Putamen (tissue), 1 donor: ENCODE measurements at places on chromosomes 4 and X.

- no peak for DNase-seq
These were observed 55.4 kb downstream of the C4orf51 start for GRCh38 chr4:145735347-145735675.

GRCh38 chr4:173626277-173626676 is 96.2 kb upstream of the HAND2 start:
- no peak for DNase-seq

GRCh38 chrX:49053223-49054072 is 5.4 kb upstream of the CCDC120 start:
- no peak for DNase-seq

DNA sequence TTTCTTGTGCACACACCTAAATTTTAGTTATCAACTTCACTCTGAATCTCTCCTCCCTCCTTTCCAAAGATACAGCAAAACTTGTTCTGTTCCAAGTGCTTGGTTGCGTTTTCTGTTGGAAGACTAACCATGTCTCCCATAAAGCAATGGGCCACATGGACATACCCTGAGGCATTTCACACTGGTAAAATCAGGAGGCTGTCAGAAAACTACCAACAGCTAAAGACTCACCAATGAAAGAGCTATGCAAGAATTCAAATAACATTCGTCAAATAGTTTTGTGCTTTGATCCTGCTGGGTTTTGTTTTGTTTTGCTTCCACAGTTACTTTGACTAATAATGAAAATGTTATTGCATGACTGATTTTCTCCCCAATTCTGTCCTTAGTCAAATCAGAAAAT is 46.0 kb downstream of the PHEX start:
- no peak for DNase-seq

GRCh38 chrX:1928805-1929204 is 313.9 kb downstream of the ASMT start:
- no peak for DNase-seq

DNA sequence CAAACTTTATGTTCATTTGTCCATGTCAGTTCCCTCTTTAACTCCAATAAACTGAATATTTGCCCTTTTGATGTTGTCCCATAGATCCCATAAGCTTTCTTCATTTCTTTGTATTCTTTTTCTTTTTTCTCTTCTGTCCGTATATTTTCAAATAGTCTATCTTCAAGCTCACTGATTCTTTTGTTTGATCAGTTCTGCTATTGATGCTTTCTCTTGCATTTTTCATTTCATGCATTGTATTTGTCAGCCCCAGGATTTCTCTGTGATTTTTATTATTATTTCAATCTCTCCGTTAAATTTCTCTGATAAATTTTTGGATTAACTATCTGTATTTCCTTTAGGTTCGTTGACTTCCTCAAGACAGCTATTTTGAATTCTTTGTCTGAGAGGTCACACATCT is 272.9 kb upstream of the GALNT7 start:
- no peak for DNase-seq
